HuH-7 (cell line): ENCODE measurements at places on chromosomes 6 and 20.
A peak's percentile ranks its signal among the peaks of the same experiment; 100 is the strongest.

GRCh38 chr6:70113171-70113570 is 189.7 kb downstream of the COL9A1 start:
- DNase-seq = no peak

GRCh38 chr20:21322921-21323331 is 19.8 kb downstream of the XRN2 start:
- DNase-seq = no peak

GRCh38 chr6:1739220-1739619 is 129.5 kb downstream of the FOXC1 start:
- DNase-seq = no peak

GRCh38 chr6:5231289-5231688 is 29.5 kb downstream of the LYRM4 start:
- DNase-seq = no peak

DNA sequence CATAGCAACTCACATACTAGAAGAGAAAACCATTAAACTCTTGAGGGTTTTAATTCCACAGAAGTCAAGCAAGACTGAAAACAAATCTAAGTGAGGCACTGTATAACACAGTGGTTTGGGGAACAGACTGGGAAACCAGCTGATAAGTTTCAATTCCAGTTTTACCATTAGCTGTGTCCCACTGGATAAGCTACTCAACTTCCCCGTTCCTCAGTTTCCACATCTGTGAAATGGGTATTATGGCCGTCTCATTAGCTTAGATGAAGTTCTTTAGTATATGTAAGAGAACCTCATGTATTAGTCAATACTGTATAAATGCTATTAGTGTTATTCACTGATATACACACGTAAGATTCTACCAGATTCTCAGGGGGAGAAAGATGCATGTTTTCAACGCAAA is 89.0 kb downstream of the ZFP64 start:
- DNase-seq = no peak

DNA sequence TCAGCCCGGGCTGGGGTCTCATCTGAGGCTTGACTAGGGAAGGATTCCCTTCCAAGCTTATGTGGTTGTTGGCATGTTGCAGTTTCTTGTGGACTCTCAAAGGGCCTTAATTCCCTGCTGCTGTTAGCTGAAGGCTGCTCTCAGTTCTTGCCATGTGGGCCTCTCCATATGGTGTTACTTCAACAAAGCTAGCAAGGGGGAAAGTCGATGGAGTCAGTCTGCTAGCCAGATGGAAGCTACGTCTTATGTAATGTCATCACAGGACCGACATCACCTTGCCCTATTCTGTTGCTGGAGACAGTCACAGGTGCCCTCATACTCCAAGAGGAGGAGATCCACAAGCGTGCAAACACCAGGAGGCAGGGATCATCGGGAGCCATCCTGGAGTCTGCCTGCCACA is 43.3 kb upstream of the ARMC2 start:
- no peak for DNase-seq

- DNase-seq = no peak
Measured at GRCh38 chr6:12147557-12148316, 135.6 kb downstream of the HIVEP1 start.

- DNase-seq = no peak
Measured at GRCh38 chr20:56537997-56538396, 5.0 kb downstream of the FAM209B start.

GRCh38 chr6:157688960-157689599 is 134.0 kb upstream of the SNX9 start:
- DNase-seq = peak; percentile 42

DNA sequence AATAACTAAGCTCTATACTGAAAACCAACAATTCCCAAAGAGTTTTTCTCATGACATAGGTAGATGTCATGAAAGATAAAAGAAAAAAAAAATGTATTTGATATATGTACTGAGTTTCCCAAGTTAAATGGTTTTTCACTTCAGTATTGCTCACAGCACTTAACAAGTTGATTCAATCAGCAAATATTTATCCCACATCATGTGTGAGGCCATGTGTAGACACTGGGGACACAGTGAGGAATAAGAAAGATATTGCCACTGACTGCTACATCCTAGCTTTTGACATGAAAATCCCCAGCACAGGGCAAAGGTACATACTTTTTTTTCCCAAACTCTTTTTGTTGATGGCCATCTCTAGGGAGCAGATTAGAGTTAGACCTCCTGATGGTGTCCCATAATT is 25.3 kb downstream of the SPTLC3 start:
- no peak for DNase-seq

- DNase-seq = no peak
Measured at GRCh38 chr6:110880651-110881050, 6.1 kb downstream of the AMD1 start.

GRCh38 chr6:144049386-144049785 is 41.3 kb upstream of the PLAGL1 start:
- no peak for DNase-seq
